ENCODE measurements at places on chromosomes 5 and 9.

GRCh38 chr9:95062596-95063065, 254.9 kb downstream of the FANCC start:
- DNase-seq, result no peak

DNA sequence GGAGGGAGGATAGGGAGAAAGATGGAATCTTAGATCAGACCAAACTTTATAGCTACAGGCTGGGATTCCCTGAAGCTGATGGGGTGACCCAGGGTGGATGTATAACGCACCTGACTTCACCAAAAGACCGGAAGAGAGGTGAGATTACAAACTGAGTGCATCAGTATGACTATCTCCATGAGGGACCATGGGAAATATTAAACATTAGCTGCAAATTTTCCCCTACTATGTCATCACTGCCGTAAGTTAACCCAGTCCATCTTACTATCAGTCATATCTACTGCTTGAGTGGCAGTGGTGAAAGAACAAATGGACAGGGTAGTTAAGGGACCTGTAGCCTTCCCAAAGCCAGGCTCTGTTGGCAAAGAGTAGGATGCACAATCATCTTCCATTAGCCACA, 368.3 kb downstream of the EFNA5 start:
- DNase-seq, result no peak

DNA sequence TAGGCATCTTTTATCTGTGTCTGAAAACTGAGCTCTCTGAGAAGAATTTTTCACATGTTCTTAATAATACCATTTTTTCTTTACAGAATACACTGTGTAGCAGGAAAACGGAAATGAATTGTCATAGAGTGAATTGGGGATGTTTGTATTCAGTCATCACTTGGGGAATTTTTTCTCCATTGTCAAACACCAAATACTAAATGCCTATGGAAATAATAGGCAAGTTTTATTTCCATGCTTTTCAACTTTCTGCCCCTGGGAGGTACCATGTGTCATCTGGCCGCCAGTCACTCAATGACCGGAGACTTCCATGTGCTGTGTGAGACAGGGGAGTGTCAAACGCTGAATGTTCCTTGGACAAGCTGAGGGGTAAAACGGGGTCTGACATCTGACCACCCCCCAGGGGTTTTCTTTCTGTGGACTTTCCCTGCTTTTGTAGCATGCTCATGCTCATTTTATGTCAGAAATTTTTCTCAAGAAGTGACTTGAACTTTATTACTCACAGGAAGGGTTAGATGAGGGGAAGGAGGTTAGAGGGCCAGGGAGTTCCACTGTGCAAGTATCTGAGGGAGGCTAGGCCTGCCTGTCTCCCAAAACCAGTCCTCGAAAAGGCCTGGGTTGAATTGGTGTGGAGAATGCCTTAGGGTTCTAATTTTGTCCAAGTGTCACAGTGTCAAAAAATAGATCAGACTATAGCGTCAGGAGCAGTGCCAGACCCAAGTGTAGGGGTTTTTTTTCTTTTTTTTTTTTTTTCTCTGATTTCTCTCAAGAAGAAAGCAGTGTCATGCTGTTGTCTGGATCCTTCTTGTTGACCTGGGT, 438.6 kb downstream of the AGTPBP1 start:
- DNase-seq, result no peak

DNA sequence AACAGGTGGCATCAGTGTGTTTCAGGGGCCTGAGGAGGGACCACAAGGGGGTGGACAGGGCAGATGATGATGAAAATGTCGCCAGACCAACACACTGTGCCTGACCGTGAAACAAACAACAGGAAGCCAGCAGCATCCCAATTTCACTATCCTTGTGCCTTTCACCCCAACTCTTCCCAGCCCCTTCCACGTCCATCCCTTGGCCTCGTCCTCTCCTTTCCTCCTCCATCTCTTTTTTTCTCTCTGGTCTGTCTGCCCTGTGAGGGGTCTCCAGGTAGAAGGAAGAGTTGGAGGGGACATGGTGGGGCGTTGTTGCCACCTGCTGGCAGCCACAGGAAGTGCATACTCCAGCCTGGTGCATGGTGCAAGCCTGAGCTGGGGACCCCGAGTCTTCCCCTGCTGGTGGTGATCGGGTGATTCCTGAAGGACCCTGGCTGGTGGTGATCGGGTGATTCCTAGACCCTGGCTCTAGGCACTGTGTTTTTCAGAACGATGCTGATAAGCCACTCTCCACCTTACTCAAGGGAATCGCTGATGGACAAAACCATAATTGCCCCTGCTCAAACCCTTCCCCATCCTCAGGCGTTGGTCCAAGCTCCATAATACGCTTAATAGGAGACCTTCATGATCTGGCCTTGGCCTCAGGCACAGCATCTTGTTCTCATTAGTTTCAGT, 21.7 kb upstream of the NSD1 start:
- DNase-seq, result no peak

DNA sequence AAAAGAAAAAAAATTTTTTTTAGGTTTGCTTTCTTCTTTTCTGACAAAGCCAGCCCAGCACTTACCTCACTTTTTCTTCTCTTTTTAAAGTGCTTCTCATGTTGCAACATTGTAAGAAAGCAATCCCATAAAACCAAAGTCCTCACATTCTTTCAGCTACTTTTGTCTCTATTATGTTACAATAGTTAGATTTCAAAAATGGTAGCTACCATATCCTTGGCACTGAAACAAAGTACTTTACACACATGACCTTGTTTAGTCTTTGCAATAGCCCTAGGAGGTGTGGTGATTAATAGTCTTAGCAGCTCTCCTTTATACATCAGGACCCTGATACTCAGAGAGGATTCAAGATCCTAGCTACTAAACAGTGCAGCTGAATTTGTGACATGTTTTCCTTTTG, 23.5 kb upstream of the CARTPT start:
- no peak for DNase-seq

DNA sequence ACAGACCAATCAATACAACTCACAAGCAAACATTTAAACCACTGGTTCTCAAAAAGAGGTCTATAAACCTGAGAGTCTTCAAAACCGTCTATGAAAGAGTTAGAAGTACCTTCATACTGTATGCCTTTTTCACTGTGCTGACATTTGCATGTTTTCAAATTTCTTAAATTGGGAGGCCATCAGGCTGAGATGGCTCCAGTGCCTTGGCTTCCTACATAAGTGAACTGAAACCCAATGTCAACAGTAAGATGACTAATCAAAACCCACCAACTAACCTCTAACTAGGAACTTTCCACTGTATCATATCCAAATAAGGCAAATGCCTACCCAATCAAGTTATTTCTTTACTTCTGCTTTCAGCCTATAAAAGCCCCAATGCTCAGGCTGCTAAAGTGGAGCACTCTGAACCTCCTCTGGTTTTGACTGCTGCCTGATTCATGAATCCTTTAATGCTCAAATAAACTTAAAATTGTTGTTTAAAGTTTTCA, 35.1 kb downstream of the FAM13B start:
- no peak for DNase-seq

DNA sequence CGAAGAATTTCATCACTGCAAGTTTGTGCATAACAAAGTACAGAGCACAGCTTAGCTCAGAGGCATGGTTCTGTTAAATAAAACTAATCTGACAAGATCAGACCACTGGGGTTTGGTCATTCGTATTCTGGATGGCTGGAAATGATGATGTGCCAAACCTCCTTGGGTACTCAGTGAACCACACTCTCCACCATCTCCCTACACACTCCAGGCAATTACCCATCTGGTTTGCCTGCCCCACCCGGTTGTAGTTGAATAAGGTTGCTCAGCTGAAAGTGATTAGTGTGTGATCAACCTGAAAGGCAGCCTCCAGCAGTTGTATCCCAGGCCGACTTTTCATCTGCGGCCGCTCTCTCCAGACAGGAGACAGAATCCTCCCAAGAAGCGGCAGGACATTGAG, 371.4 kb downstream of the TLE1 start:
- DNase-seq, result no peak

GRCh38 chr9:33919276-33919897, 102.4 kb downstream of the UBE2R2 start:
- no peak for DNase-seq

GRCh38 chr9:93066978-93067603, 8.6 kb downstream of the SUSD3 start:
- no peak for DNase-seq

GRCh38 chr5:59189472-59190244, 606.8 kb downstream of the RAB3C start:
- DNase-seq, result no peak

DNA sequence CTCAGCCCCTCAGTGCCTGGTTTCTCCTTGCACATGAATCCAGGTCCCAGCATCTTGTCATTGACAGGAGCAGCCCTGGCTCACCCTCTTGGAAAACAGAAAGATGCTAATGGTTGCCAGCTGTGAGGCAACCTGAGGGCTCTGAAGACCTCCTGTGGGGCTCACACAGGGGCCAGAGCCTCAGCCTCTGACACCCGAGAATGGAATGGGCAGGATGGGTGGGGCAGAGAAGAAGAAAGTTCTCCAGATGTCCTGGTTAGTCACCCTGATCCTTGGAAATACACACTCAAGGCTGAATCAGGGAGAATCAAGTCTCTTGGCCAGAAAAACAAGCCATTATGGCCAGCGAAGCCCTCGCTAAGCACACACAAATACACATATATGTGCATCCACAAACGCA, 32.3 kb upstream of the SPATA31E1 start:
- no peak for DNase-seq

- DNase-seq, result no peak
Measured at GRCh38 chr5:149603210-149603609, 21.9 kb downstream of the ARHGEF37 start.

DNA sequence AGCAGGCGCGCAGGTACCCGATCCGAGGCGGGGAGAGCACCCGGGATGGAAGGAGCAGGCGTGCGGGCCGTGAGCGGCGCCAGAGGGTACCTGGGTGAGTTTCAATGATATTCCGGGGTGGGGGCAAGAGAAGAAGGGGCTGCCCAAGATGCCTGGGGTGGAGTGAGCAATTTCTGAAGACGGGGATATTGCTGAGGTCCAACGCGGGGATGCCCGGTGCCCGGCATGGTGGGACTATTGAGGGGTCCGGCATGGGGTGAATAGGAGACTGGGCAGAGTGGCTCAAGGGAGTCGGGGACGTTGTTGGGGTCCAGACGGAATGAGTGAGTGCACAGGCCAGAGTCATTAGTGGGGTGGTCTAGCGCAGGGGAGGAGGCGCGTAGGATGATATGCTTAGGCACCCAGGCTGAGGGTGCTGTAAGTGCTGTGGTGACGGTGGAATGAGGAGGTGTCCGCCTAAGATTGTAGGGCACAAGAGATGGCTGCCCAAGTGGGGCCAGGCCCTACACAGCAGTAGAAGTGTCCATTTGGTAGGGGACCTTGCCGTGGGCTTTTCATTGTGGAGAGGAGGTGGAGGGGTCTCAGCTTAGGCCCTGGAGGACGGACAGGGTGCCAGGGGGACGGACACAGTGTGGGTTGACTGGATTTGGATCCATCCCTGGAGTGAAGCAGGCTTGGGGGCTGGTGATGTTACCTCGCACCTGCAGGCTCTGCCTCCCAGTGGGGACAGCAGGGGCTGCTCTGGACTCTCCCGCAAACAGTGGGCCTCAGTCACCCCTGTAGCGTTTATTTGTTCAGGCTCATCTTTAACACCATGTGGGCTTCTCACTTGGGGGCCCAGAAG, 719 bp downstream of the MIGA2 start:
- no peak for DNase-seq

DNA sequence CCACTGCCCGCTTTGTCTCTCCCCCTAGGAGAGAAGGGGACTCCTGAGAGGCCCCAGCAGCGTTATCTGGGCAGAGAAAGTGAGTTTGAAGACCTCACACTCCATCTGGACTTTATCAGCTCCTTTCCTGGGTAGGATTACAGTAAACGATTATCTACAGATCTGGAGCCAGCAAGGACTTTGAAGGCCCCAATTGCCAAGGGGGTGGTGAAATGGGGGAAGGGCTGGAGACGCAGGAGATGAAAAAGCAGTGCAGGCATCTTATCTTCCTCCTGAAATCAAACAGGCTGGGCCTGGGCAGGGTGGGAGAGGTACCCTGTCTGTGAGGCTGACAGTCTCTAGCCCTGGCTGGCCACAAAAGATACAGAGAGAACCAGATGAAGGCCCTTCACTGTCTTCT, 105.8 kb upstream of the MSX2 start:
- DNase-seq, result no peak

DNA sequence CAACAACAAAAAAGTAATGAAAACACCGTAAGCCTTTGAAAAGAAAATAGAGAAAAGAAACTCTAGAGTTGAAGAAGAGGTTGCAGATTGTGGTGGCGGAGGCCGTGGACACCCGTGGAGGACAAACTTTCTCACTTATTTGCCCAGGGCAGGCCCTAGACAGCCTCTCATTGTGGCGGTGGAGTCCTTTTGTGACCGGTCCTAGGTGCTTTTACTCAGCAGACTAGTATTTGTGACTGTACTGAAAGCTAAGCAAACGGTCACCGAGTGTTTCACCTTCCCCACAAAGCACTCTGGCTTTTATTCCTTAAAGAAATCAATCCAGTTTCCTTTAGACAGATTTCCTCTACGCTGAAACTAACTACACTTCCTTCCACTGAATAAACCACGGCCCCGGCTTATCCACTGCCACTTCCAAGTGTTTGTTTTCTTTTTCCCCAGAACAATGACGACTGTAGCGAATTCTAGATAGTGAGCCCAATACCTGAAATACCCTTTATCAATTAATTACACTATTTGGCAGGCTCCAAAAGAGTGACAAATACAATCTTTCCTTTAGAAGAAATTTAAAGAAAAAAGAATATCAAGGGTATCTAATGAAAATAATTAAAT, 210.2 kb upstream of the TARS1 start:
- DNase-seq, result no peak

GRCh38 chr9:115810166-115810565, 343.4 kb upstream of the PAPPA start:
- DNase-seq, result no peak

DNA sequence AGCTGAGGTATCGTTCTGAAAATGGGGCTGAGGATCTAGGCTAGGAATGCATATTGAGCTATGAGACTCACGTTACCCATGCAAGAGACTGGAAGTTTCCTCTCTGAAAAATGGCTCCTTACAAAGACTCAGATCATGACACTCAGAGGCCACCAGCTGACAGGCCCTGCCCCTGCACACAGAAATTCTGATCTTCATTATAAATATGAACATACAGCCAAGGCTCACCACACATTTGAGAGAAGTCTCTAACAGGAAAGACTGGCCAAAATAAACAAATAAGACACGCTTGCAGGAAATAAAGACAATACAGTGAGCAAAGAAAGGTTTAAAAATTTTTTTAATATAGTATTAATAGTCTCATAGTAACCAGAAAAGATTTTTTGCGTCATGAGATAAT, 365.9 kb downstream of the NFIB start:
- no peak for DNase-seq

- no peak for DNase-seq
Measured at GRCh38 chr5:175059687-175060211, 335.4 kb downstream of the MSX2 start.

DNA sequence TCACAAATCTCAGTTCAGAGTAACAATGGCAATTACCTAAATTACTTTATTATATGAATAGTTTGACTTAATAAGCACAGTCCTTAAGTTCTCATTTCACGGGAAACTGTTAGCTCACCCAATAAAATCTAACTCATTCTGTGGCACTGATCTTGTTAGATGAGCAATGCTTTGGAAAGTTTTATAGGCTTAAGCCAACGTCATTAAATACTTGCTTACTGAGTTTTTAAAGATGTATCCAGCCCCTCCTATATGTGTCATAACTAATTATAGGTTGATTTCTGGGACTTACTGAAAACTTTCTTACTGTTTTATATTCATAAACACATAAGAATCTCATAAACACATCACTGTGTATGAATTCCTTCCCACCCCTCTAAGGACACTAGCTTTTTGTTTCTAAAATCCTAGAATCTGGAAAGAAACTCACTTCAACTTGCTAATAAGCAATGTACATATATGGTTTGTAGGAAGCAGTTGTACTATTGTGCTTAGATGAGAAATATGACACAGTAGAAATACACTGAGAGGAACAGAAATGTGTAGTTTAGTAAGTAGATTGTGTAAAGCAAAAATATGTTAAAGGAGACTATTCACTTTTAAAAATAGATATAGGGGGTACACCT, 14.1 kb upstream of the MARCOL start:
- DNase-seq, result no peak
